T-helper 2 cell treated with Interferon-gamma antibody and Interleukin-4, amounts not matched to agents 100 ng/mL and 5 ng/mL, for 36 hours (primary cell): ENCODE measurements at places on chromosomes 11 and 22. TPM values are rescaled to one million over a fixed set of nuclear protein-coding genes. Genes with fewer than 3 reads are reported as not detected.

SLC37A2 gene
- 0.66 and 1.4 TPM in 2 replicates for total RNA-seq

TRIM29 gene
- not detected in 2 replicates for total RNA-seq

TPBGL gene
- 0.14 and 0.18 TPM in 2 replicates for total RNA-seq

HOATZ gene
- not detected in 2 replicates for total RNA-seq

SAA4 gene
- total RNA-seq = not detected in 2 replicates

KDELR3 gene
- total RNA-seq = 1.3 and 1.6 TPM in 2 replicates
